Temporal lobe (tissue), 4 donors: ENCODE measurements at places on chromosomes 7 and 10. TPM values are rescaled to one million over a fixed set of nuclear protein-coding genes. Genes with fewer than 3 reads are reported as not detected.

Gene TMEM229A
- total RNA-seq = 0.74 TPM

Gene CCDC7
- total RNA-seq = 64.4 TPM

Gene LIPF
- total RNA-seq = 3.4 TPM

Gene PAX4
- total RNA-seq = not detected

Gene OR2A7
- 0.74 TPM for total RNA-seq

Gene CPA2
- total RNA-seq = not detected

Gene SEM1
- total RNA-seq = 19.2 TPM

Gene ANXA8
- not detected for total RNA-seq

Gene AKR1C8
- not detected for total RNA-seq

Gene FGL2
- 3.2 TPM for total RNA-seq

Gene MKX
- total RNA-seq = 0.49 TPM

Gene SFXN2
- 3.4 TPM for total RNA-seq

Gene TDRD1
- 0.25 TPM for total RNA-seq

Gene TMEM213
- not detected for total RNA-seq

Gene AKAP9
- total RNA-seq = 190 TPM
